ENCODE measurements at places on chromosomes 5 and 9.
A peak's percentile ranks its signal among the peaks of the same experiment; 100 is the strongest.

DNA sequence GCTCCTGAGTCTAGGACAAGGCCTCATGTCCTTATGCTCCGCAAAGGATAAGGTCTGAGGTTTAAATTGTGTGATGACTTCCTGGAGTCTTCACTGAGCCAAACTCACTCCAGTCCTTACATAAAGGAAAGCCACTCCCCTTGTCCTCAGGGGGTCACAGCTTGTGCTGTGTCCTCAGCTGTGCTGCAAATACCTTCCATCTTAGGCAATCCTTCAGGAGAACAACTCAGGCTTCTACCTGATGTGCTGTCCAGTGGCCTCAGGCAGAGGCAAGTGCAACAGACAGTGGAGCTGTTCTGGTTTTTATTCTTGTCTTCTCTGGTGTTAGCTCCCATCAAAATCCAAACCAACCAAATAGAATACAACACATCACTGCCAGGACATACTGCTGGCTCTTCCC is 151.5 kb downstream of the TAF11L14 start:
- DNase-seq = no peak

- no peak for DNase-seq
Observed at GRCh38 chr9:127955294-127956015, 17.8 kb upstream of the DPM2 start.

DNA sequence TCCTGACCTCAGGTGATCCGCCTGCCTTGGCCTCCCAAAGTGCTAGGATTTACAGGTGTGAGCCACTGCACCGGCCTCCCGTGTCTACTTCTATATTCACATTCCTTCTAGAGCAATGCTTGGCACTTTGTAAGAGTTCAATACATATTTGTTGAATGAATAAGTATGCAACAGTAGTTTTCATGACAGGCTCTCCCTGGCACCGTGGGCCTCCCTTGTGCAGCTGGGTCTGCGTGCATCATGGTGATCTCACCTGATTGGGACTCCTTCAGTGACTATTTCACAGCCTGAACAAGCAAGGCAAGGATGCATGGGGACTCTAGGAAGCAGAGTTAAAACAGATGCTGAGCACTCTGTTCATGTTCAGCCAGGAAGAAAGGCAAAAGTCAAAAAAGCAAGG is 6.8 kb upstream of the ZBTB34 start:
- DNase-seq = no peak

DNA sequence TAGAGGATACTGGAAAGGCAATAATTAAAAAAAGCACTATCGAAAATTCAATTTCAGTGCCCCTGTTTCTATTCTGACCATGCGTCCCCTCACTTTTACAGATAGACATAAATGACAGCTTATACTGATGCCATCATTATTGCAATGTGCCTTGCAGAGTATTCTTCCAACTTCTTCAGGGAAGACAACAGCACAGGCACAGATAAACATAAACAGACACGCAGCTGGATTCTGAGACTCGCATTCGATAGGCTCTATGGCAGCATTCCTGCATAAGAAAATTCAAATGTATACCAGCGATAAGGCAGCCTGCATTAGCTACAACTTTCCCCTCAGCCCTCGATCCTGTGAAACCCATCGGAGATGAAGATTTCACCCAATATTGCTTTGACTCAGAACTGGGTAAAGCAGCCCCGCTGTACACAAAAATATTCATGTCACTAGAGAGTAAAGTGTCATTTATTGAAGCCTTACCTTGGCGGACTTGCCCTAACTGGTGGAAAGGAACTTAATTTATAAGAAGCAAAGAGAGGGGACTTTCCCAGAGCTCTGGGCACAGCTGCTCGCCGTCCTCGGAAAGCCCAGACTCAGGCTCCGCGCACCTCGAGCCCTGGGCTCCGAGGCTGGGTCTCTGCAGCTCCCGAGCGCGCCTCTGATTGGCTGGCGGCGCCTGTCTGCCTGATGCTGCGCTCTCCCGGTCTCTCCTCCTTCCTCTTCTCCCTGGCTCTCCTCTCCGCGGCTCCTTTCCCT is at the start of gene CDH18:
CDH18 (minus strand) TSS at position 589 of the 750 bp plus-strand sequence. CDS start 149,214 bp downstream, outside the sequence.
- DNase-seq = peak; percentile 78

- no peak for DNase-seq
Observed at GRCh38 chr9:27800159-27800558, 226.9 kb upstream of the C9orf72 start.

- no peak for DNase-seq
Observed at GRCh38 chr5:61141801-61142200, 20.5 kb downstream of the SMIM15 start.

GRCh38 chr9:1960342-1961042 is 54.7 kb upstream of the SMARCA2 start:
- no peak for DNase-seq

DNA sequence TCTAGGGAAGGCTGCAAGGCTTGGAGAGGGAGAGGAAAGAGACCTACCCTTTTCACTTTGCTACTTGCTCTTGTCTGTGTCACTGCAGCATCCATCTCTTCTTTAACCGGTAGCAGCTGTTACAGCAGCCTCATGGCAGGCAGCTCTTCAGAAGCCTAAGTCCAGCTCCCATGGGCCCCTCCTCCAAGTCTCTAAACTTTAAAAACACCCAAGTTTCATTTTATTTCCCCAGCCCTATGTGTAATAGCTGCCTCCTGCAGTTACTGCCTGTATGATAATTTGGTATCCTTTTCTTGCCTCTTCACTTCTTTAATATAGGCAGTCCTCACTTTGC is 313.1 kb upstream of the PIK3R1 start:
- no peak for DNase-seq

- no peak for DNase-seq
Observed at GRCh38 chr5:37900692-37901091, 60.9 kb upstream of the GDNF start.

GRCh38 chr9:108671794-108672193 is 184.0 kb downstream of the ACTL7B start:
- no peak for DNase-seq

GRCh38 chr5:124089578-124089977 is 577.6 kb downstream of the CSNK1G3 start:
- DNase-seq = no peak

GRCh38 chr5:102481054-102481715 is 17.6 kb downstream of the SLCO6A1 start:
- DNase-seq = no peak

DNA sequence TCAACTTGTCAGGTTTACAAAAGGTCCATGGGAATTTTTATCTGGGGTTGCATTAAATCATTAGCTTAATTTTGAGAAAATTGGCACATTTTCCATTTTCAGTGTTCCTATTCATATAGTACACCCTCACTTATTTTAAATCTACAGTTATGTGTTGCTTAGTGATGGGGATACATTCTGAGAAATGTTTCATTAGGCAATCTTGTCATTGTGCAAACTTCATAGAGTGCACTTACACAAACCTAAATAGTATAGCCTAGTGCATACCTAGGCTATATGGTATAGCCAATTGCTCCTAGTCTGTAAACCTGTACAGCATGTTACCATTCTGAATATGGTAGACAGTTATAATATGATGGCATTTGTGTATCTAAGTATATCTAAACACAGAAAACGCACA is 19.8 kb upstream of the FAM151B start:
- DNase-seq = no peak

DNA sequence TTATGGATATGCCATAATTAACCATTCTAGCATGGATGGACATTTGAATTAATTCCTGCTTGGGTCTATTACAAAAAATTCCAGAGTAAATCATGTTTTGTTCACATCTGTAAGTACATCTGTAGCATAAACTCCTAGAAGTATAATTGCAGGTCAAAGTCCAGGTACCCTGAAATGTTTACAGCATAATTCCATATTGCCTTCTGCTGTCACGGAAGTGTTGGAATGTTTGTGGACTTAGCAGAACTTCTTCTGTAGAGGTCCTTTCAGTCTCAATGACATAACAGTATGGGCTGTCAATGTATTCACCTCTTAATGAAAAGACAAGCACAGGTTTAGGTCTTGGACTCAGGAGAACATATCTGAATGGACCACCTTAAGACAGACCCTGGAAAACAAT is 1.8 kb downstream of the FAM240B start:
- DNase-seq = no peak

GRCh38 chr9:125074976-125075375 is 68.4 kb downstream of the SCAI start:
- no peak for DNase-seq
